ENCODE measurements at places on chromosomes 6 and 20.

GRCh38 chr6:42417641-42418112, 34.0 kb downstream of the TRERF1 start:
- DNase-seq: no peak

DNA sequence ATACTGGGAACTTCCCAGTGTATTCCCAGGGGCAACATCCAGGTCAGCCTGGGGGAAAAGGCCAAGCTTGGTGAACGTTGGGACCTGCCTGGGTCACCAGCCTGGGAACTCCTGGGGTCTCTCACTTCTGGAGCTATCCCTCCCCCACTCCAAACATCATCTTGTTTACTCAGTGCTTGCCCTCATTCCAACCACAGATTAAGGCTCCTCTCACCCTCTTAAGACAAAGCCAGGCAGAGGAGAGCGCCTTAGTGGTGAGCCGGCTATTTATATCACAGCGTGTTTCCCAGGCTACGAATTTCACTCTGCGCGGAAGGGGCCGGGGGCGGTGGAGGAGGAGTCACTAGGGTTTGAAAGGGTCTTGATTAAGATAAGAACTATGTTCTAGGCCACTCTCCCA, 12.1 kb downstream of the PRPH2 start:
- no peak for DNase-seq

- no peak for DNase-seq
Observed at GRCh38 chr6:168935628-168936010, 318.0 kb downstream of the THBS2 start.

DNA sequence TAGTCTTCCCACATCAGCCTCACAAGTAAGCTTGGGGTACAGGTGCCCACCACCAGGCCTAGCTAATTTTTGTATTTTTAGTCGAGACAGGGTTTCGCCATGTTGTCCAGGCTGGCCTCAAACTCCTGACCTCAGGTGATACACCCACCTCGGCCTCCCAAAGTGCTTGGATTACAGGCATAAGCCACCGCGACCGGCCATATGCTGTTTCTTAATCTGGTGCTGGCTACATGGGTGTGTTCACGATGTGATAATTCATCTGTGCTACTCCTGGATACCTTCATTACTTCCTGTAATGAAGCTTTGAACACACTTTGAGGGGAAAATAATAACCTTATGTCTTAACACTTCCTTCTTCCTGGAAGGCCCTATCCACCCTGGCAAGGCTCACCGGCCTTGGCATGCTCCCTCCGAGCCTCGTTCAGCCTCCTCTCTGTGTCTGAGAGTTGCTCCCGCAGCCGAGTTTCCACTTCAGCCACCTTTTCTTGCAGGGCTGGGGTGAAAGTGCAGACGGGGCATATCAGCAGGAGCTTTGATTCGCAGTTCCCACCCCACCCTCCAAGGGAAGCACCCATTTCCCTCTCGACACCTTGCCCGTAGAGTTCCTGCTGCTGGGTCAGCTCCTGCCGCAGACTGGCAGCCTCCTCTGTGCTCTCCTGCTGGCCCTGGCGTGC, 5.6 kb upstream of the PSORS1C2 start:
- no peak for DNase-seq

- DNase-seq: no peak
Observed at GRCh38 chr6:56659721-56660380, 17.2 kb upstream of the DST start.

- DNase-seq: no peak
Observed at GRCh38 chr6:3526962-3527650, 70.3 kb upstream of the SLC22A23 start.

DNA sequence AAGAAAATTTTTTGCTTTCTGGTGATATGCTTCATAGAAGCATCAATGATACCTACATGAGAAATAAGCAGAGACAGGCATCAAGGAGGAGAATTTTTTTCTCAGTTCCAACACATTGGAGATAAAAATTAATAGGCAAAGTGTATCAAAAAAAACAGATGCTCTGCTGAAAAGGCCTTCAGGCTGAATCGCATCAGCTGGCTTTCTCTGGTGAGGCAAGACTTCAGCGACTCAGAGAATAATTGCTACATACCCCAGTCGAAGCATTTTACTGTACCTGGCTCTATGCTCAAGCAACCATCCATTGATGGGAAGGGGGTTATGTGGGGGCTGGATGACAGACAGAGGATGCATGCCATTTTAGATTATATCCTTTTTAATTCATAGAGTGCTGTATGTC, 415.1 kb downstream of the TFAP2A start:
- DNase-seq: no peak

All from NCI-H1048 (cell line).